Right atrium auricular region (tissue), 2 donors: ENCODE measurements at places on chromosomes 12 and 14. TPM values are rescaled to one million over a fixed set of nuclear protein-coding genes. Genes with fewer than 3 reads are reported as not detected.

GRCh38 chr12:6307529-6307928 is 3.0 kb upstream of the PLEKHG6 start:
- DNase-seq: no peak

- DNase-seq: no peak
These were observed 50.4 kb downstream of the DYRK2 start for GRCh38 chr12:67698672-67699581.

- no peak for DNase-seq
These were observed 17.1 kb downstream of the TRMT5 start for GRCh38 chr14:60963761-60964160.

- DNase-seq: no peak
These were observed 8.1 kb downstream of the CIT start for GRCh38 chr12:119868992-119869391.

- DNase-seq: no peak
These were observed 28.1 kb downstream of the DEPDC4 start for GRCh38 chr12:100238801-100239200.

DNA sequence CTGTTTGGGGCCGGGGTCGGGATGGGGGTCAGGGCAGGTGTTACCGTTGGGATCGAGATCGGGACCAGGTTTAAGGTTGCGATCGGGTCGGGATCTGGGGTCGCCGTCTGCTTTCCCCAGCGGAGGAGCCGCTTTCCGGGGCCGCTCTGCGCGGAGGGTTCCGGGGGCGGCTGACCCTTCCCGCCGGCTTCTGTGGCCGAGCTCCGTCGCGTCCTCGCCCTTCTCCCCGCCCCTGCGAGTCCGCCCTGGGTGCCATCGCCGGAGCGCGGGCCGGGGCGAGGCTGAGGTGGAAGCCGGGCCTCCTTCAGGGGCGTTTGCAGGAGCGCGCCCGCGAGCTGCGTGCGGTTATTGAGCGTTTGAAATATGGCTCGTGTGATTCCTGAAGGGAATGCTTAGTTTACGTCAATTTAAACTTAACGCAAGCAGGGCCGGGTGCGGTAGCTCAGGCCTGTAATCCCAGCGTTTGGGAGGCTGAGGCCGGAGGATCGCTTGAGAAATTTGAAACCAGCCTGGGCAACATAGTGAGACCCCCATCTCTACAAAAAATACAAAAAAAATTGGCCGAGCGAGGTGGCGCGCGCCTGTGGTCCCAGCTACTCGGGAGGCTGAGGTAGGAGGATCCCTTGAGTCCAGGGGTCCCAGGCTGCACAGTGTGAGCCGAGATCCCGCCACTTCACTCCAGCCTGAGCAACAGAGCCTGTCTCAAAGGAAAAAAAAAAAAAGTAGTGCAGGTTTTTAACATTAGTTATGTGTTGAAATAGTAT is 620 bp downstream of the PGAM5 start:
- no peak for DNase-seq

The KRT74 gene
- total RNA-seq: 2.9 TPM

GRCh38 chr12:98612696-98613334 is 19.3 kb downstream of the SLC25A3 start:
- no peak for DNase-seq

GRCh38 chr12:47801904-47802246 is 17.8 kb downstream of the HDAC7 start:
- no peak for DNase-seq

- DNase-seq: no peak
These were observed 158.0 kb downstream of the ETV6 start for GRCh38 chr12:11807458-11807857.

GRCh38 chr14:24071836-24072430 is 571 bp downstream of the CPNE6 start:
- no peak for DNase-seq

DNA sequence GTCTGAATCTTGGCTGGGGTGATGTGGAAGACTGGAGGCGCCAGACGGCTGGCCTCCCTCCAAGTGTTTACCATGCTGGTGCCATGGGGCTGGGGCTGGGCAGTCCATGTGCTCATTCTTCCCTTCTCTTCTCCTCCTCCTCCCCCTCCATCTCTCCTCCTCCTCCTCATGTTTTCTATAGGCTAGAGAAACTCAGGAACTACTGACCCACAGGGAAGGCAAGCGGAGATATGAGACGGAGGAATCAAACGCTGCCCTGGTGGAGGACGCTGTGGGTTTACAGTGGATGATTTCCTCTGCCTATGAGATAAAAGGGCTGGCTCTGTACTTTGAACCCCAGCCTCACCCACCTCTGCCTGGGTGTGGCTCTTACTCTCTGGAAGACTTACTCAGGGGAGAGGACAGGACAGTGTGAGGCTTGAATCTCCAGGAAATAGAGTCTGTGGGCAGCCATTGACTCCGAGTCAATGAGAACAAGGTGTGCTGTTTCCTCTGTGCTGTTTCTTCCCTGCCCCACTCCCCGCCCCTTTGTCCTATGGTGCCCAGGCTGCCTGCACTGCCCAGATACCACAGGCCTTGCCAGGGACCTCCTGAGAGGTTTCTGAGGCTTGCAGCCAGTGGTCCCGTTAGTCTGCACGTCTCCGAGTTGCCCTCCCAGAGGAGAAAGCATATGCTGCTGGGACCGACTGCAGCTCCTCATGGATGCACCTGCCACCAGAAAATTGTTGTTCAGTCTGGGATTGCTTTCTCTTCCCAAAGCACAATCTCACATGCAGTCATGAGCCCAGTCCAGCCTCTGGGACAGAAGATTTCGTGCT is 132.6 kb upstream of the ARHGAP5 start:
- no peak for DNase-seq

The TEX22 gene
- 0.16 TPM for total RNA-seq

The LRP1-AS gene
- not detected for total RNA-seq

DNA sequence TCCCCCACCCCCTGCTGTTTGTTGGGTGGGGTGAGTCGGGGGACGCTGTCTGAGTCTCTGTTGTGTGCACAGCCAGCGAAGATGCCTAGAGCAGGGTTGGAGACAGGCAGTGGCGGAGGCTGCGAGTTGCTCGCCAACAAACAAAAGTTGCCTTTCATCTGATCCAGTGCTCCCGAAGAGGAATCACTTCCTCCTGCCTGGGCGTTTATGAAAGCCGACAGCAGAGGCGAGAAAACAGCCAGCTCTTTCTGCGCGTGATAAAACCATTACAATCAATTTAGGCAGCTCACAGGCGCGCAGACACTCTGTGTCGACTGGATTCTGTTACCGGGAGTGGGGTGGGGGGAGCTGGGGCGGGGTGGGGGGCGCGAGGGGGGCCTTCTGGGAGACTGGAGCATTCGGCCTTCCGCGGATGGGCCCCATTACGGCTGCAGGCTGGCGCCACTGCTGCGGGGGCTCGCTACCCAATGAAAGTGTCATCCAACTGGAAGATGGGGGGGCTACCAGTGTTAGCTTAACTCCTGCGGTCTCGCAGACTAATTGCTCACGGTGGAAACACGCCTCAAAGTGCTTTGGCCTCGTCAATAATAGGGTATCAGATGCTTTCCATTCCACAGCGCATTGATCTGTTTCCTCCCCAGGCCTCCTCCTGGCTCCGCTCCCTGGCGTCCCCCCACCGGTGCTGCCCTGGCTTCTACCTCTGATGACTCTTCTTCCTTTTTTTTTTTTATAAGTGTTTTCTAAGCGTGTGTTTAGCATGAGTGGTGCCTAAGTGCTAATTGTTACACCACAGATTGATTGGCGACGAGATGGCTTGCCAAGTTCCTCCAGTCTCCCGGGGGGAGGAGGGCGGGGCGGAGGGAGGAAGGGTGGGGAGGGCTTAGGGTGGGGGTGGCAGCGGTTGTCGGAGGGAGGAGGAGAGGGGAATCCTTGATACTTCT is 678.4 kb downstream of the MED13L start:
- DNase-seq: no peak

DNA sequence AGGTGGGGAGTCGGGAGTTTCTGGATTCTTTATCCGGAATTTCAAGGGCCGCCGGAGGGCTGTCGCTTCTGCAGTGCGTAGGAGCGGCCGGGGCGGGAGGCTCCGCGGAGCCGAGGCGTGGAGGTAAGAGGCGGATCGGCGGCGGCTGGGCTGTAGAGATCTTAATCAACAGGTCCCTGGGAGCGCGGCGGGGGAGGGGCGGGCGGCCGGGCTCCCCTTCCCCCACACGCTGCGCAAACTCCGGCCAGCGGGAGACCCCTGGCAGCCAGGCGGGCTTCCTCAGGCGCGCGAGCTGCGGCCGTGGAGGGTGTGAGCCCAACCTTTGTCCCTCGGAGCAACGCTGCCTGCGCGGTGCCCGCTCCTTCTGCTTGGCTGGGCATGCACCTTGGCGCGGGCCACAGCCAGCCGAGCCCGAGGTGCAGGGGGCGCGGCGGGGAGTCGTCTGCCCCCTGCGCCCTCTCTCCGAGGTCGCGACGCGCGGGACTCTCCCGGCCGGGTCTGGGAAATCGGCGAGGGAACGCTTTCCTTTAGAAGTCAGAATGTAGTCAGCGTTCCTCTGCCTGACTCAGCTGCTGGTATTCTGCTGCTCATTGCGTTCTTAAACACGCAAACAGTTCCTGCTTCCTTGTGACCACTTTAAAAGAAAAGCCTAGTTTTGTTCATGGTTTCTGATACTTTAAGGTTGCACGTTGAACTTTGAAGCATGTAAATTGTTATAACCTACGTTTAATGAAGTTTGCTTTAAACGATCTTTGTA is at the start of gene PALS1:
Gene PALS1 (plus strand): TSS at position 25 of the 757 bp plus-strand sequence. CDS start 37,736 bp downstream, outside the sequence.
- no peak for DNase-seq

GRCh38 chr14:76050250-76050649 is 64.7 kb downstream of the IFT43 start:
- DNase-seq: no peak

GRCh38 chr12:39443929-39444209 is 949 bp upstream of the KIF21A start:
- no peak for DNase-seq

The MIP gene
- not detected for total RNA-seq

The LUM gene
- total RNA-seq: 130 TPM

GRCh38 chr14:58942516-58942915 is 246.0 kb upstream of the DAAM1 start:
- no peak for DNase-seq

GRCh38 chr14:39091716-39092115 is 11.3 kb downstream of the SEC23A start:
- no peak for DNase-seq

The CMKLR1 gene
- 6.2 TPM for total RNA-seq

The LPAR5 gene
- 3.7 TPM for total RNA-seq

The CEBPE gene
- not detected for total RNA-seq

GRCh38 chr12:64286521-64286920 is 64.4 kb upstream of the KICS2 start:
- DNase-seq: no peak

The CPNE6 gene
- 0.24 TPM for total RNA-seq

The G2E3 gene
- 4.5 TPM for total RNA-seq

The KLRB1 gene
- total RNA-seq: 0.75 TPM

The PTPRB gene
- 26.1 TPM for total RNA-seq

- DNase-seq: no peak
These were observed 74.0 kb downstream of the CCDC92 start for GRCh38 chr12:123898673-123899072.

The DDHD1 gene
- 6.9 TPM for total RNA-seq

The NR4A1 gene
- total RNA-seq: 150 TPM

DNA sequence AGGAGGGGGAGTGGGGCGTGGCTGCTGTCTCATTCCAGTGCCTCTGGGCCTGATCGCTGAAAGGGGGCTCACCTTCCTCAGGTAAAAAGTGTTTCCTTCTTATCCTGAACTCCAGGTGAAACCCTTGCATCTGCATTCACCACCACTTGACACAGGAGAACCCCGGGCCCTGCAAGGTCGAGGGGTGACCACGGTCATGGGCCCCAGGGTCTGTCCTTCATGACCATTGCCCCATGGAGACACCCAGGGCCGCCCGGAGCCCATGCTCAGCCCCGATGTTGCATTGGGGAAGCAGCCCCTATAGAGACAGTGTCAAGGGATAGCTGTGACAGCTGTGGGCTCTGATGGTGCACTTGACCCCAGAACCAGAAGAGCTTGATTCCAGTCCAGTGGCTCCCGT is 34.4 kb upstream of the DYNC1H1 start:
- DNase-seq: no peak

GRCh38 chr12:62776575-62776974 is 158.4 kb downstream of the PPM1H start:
- DNase-seq: no peak

The DDX23 gene
- 34.2 TPM for total RNA-seq

The SMIM41 gene
- total RNA-seq: 3.2 TPM

DNA sequence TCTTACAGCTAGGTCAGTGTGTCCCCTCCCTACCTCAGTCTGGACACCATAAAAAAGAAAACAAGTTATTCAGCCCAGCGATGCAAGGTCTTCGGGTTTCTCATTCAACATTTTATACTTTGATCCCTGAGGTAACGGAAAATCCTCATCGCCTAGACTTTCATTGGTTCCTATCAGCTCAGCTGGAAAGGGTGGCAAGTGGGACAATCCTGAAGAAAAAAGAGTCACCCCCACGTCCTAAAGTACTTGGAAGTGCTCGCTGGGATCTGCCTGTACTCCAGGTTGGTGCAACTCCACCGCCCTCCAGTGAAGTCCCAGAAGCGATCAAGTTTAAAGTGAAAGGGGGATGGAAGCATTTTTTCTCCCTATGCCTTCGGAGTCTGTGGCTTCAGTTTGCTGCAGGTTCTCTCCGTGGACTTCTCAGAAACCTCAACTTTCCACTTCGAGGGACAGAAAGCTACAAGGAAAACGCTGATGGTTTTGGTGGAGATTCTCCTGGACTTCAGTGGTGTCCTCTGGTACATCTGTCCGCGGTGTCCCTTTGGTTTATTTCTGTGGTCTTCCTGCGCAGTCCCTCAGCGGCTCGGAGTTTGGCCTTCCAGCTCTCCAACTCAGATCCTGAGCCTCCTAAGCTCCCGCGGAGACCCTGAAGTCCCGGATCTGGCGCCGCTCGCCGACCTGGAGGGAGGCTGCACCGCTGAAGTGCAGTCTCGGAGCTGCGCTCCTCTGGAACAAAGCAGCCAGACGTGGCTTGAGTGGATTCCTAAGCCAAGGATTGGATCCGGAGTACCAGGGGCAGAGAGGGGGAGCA is 1.8 kb upstream of the LRFN5 start:
- DNase-seq: no peak

The NPFF gene
- total RNA-seq: not detected

DNA sequence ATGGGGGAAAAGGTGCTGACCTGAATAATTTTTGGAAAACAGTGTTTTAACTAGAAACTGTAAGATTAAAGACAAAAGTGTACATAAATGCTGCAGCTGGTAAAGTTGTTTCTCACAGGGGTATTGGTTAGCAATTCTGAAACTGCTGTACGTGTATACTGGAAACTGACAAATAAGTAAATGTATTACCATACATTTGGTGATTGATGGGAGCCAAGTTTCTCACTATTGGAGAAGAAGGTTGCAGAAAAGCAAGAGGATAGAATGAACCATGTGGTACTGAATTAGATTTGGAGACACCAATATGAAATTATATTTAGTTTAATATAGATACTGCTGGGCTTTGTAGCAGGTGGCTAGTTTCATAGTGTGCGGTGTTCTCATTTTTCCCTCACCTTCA is 19.6 kb upstream of the FBXO33 start:
- DNase-seq: no peak

The PSMA3 gene
- 85.3 TPM for total RNA-seq

The KRT7 gene
- 58.4 TPM for total RNA-seq
